Activated CD4-positive, alpha-beta T cell treated with anti-CD3 and anti-CD28 coated beads, Interleukin-2, amount 50 U/mL, for 24 hours (primary cell): ENCODE measurements at places on chromosomes 2 and 18.

- DNase-seq = no peak
Measured at GRCh38 chr2:241777686-241778627, 1.3 kb downstream of the GAL3ST2 start.

GRCh38 chr2:235820571-235820970 is 326.7 kb downstream of the AGAP1 start:
- no peak for DNase-seq

GRCh38 chr2:183248866-183249567 is 124.8 kb downstream of the NUP35 start:
- DNase-seq = no peak

GRCh38 chr2:75801234-75801982 is 90.7 kb upstream of the GCFC2 start:
- DNase-seq = no peak

- DNase-seq = no peak
Measured at GRCh38 chr2:168208652-168209051, 38.7 kb downstream of the STK39 start.

- DNase-seq = no peak
Measured at GRCh38 chr18:30889519-30890301, 152.8 kb downstream of the DSC3 start.

DNA sequence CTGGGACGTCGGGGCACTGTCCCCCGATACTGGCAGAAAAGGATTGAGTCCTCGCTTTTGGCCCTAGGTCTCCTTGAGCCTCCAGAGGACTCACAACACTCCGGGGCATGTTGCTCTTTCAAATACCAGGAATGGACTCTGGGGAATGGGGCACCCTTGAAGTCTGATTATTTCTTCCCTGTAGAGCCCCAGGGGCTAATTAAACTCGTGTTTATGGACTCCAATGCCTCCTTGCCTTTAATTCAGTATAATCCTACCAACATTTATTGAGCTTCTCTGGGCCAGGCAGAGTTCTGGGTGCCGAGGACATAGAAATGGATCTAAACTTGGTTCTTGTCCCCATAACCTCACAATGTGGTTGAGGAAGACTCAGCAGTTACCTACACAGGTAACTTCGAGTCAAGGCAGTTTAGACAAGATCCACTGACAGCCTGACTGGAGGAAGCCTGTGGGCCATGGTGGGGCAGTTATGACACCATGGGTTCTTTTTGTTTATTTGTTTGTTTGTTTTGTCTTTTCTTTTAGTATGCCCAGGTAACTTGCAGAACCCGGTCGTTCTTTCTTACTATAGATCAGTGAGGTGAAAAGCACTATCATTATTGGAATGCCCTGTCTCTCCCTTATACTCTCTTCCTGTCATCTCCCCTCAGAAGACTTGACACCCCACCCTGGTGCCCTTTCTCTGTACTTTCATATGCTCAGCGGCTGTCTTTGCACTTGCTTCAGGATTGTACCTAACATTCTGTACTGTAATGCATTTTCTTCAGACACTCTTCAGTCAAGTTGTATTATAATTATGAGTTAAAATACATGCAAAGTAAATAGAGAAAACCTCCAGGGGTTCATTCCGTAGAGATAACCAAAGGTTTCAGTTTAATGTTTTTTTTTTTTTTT is 3.2 kb downstream of the CFLAR start:
- no peak for DNase-seq

GRCh38 chr2:98768384-98769113 is 37.6 kb upstream of the MGAT4A start:
- DNase-seq = no peak

DNA sequence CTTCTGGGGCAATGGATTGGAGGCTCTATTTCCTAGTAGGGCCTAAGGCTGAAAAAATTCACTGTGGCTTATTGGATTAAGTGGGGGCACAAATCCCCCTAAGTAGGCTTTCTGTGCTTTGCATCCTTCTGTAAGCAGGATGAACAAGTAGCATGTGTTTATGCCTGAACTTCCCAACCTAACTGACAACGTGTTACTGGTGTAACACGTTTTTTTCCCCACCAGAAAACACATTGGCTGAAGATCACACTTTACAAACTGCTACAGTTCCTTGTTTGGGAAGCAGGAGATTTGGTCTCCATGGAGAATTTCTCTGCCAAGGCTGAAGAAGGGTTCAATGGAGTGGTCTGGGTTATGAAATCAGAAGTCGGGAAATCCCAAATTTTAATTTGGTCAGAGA is 7.2 kb upstream of the ITGA6 start:
- DNase-seq = no peak

- no peak for DNase-seq
Measured at GRCh38 chr2:119982506-119982905, 30.4 kb upstream of the EPB41L5 start.

DNA sequence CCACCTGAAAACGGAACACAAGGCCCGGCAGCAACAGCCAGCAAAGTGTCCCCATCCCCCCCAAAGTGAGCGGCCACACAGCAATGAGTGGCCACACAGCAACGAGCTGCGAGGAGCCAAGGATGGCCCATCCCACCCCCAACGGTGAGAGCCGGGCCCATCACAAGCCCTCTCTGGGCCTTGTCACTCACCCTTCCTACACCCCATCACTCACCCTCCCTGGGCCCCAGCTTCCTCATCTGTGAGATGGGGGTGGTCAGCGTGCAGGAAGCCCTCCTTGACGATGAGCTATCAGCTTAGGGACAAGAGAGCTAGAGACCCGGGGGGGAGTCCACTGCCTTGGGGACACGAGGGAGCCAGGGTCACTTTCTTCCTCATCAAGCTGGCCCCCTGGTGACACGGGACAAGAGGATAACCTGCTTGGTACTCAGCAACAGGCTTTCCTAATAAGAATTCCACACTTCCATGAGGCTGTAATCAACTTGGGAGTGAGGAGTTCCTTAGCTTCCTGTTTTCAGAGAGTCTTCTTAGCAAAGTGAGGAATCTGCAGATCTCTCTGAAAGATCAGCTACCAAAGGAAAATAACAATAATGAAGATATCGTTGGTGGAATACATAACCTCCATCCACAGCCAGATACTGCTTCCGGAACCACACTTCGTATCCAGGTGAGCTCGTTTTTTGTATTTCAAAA is 92.8 kb downstream of the HDAC4 start:
- DNase-seq = no peak

DNA sequence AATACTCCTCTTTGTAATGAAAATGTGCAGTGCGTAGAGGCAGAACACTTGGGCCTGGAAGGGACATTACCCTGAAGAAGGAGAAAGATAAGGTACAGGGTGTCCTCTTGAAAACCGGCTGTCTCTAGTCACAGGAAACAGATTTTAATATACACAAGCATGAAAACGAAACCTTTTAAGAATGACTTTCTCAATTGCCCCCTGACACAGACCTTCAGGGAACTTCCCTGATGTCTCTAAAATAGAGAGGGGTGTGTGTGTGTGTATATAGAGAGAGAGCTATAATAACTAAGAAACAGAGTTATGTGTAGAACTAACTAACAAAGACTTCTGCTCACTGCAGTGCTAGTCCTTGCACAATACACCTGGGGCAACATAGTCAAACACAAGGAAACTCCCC is 780.0 kb downstream of the CNTNAP5 start:
- DNase-seq = no peak

GRCh38 chr18:31034541-31034940 is 8.0 kb downstream of the DSC3 start:
- DNase-seq = no peak

DNA sequence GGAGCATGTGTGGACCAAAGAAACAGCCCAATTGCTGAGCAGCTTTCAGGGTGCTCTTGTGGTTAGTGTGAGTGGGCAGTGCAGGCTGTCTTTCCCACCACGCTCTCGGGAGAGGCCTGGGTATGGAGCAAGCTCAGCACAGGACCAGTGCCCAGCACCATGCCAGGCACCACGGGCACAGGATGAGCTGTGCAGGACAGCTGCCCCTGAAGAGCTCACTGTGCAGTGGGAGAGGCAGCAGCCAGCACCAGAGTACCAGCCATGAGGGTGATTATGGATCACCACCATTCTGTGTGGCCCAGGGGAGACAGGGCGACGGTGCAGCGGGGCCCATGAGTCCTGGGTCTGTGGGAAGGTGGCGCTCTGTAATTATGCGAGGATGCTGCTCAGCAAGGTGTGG is 29.7 kb upstream of the FAHD2A start:
- no peak for DNase-seq

DNA sequence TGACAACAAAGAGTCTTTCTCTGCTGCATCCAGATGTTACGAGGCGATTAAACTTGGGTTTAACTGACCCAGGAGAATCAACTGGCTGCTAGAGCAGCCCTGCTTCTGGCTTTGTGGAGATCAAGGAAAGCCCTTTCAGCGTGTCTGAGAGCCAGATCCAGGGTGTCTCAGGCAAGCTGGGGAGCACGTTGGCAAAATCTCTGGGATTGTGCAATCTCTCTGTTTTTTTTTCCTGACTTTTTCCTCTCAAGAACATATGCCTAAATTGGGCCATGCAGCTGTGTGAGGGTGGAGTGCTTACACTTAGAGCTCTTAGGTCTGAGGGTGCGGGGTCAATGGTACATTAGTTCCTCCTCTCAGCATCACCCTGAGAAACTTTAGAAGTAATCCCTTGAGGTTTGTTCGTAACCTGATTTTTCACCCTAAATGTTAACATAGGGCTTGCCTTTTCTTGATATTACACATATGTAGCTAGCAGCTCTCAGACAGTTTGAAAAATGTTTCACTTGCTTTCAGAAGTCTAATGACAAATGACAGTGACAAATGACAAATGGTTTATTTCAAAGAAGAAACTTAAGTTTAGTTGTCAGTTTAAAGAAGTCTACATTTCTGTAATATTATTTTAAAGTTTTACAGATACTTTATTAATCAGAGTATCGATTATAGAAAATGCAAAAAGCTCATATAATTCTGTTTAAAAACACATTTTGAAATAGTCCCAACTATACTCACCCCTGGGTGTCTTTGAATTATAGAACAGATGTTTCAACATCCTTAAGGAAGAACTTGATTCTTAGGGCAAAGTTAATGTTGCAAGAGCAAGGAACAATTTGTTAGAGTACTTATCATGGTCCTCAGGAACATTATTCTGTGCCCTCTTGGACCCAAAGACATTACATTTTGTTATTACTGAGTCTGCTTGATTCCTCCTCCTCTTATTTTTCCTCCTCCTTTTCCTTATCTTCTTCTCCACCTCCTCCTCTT is 38.4 kb upstream of the ZSWIM2 start:
- DNase-seq = no peak

DNA sequence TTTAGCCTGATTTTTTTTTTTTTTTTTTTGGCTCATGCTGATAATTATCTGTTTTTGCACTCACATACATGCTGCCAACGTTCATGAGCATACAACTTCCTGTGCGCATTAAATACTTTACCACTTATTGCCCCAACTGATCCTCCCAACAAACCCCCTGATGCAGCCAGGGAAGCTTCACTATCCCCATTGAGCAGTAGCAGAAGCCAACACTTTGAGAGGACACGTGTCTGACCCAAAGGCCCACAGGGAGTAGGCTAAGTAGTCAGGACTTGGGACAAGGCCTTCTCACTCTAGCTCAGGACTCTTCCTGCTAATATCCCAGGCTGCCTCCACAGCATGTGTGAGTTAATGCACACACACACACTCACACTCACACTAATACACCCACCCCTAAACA is 36.2 kb upstream of the MAT2A start:
- no peak for DNase-seq
